ENCODE measurements at places on chromosomes 13 and 19. TPM values are rescaled to one million over a fixed set of nuclear protein-coding genes. Genes with fewer than 3 reads are reported as not detected.

GRCh38 chr13:42380420-42381164 lies 108.6 kb downstream of the AKAP11 start:
- no peak for DNase-seq

GRCh38 chr19:55623130-55623529 lies 1.2 kb downstream of the ZNF784 start:
- DNase-seq, result no peak

DNA sequence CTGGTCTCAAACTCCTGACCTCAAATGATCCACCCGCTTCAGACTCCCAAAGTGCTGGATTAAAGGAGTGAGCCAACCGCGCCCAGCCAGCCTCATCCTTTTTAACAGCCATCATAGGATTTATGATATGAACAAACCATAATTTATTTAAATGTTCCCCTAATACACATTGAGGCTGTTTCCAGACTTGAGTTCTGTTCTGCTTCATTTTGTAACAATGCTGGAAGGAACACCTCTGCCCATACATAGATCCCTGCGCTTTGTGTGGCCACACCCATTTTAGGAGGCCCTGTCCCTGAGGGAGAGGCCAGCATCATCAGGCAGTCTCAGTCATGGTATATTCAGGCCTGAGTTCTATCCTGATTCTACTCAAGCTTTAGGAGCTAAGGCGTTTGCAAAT lies 35.9 kb downstream of the TPT1 start:
- DNase-seq, result no peak

GRCh38 chr19:39590265-39590664 lies 12.1 kb upstream of the LGALS13 start:
- DNase-seq, result peak; percentile 4

DNA sequence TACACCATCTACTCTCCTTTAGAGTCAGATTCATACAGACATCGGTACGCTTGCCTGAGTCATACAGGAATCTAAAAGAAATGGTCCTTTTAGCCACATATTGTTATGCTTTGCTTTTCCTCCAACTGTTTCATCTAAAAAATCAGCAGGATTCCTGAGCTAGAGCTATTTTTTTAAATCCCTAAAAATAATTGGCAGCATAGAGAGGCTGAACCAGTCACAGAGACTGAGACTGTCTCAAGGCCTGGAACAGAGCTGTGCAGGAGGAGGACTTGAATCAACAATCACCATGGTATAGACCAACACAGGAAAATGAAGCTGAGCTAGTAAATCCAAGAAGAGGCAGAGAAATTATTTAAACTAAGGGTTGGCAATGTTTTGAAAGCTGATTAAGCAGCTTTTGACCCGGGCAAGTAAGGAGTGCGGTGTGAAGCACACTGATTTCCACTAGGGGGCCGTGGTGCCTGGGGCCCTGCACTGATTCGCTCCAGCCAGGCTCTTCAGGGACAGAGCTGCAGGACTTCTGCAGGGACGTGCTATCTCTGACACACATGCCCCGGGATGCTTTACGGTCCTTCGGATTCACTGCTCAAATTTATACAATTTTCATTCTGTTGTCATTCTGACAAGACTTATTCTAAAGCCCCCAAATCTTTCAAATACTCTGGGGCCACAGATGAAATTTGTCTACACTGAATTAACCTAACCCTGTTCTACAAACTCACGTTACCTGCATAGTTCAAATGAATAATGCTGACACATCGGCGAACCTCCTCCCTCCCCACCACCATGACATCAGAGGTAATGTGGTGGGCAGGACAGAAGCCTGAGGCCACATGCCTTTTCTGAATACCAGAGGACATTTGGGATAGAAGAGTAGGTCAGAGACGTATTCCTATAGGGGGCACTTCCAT lies 87.6 kb upstream of the SLC15A1 start:
- peak; percentile 70 for DNase-seq

GRCh38 chr19:11868188-11868587 lies 19.4 kb upstream of the ZNF69 start:
- no peak for DNase-seq

The PCSK4 gene
- 1.7 TPM for polyA plus RNA-seq

- DNase-seq, result no peak
These were observed 46.7 kb downstream of the ZNF729 start for GRCh38 chr19:22332924-22333323.

The HSPB6 gene
- polyA plus RNA-seq, result 3.4 TPM

GRCh38 chr13:43307921-43308433 lies 284.6 kb downstream of the DNAJC15 start:
- DNase-seq, result no peak

The ACER1 gene
- polyA plus RNA-seq, result not detected

The KIR3DL2 gene
- not detected for polyA plus RNA-seq

The SGCG gene
- polyA plus RNA-seq, result 0.21 TPM

DNA sequence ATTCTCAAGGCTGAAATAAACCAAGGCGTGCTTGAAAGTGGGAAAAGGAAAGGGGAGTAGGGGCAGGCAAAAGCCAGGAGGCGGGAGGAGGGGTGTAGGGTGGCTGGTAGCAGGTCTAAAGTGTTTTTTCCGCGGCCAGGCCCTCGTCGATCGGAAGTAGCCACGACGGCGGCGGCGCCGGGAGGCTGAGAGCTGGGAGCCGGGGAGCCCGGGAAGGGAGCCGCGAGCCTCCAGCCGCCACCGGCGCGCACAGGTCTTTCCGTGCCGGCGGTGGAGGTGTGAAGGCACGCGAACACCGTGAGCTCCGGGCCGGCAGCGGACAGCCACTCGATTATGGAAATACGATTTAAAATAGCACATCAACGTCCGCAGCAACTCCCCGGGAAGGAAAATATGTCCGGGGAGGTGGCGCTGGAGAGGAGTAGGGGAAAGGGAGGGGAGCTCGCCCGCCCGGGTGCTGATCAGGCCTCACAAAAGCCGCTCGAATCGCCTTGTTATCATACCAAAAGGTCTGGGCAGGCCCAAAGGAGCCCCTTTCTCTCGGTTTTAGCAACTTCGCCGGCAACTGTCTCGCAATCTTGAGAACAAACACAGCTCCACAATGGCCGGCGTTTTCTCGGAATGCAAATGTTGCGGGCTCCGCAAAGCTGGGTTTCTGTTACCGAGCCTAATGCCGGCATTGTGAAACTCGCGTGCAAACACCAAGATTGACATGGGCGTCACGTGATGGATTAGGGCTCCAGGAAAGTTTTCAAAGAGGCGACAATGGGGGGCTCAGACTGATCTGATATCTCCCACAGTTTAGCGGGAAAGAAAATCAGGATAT lies 2.9 kb upstream of the PCDH8 start:
- DNase-seq, result no peak

- peak; percentile 68 for DNase-seq
These were observed 112.8 kb downstream of the TDRD3 start for GRCh38 chr13:60509601-60510386.

- DNase-seq, result peak; percentile 34
These were observed 609 bp downstream of the EPS15L1 start for GRCh38 chr19:16470911-16471811.

The RNASEH2B gene
- polyA plus RNA-seq, result 8.9 TPM

DNA sequence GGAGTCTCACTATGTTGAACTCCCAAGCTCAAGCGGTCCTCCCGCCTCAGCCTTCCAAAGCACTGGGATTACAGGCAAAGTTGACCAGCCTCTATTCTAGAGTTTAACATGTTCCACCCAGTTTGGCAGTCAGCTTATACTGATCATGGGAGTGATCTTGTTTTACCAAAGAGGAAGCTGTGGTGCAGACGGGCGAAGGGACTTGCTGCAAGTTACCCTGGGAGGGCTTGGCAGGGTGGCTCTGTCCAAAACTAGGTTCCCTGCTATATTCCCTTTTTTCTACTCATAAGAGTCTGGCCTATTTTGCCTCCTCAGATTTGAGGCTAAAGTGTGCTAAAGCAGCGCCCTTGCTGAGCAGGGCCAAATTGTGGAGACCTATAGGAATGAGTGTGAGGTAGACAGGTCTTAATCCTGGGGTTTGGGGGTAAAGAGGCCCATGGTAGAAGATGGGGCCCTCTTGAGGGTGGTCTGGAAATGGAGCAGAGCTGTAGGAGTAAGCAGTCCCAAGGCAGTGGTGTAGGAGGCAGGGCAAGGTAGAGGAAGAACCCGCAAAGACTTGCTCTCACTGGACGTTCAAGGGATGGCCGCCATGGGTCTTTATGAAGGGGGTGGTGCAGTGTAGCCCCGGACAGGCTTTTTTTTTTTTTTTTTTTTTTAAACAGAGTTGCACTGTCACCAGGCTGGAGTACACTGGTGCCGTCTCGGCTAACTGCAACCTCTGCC lies 3.3 kb downstream of the RPS19 start:
- DNase-seq, result no peak

DNA sequence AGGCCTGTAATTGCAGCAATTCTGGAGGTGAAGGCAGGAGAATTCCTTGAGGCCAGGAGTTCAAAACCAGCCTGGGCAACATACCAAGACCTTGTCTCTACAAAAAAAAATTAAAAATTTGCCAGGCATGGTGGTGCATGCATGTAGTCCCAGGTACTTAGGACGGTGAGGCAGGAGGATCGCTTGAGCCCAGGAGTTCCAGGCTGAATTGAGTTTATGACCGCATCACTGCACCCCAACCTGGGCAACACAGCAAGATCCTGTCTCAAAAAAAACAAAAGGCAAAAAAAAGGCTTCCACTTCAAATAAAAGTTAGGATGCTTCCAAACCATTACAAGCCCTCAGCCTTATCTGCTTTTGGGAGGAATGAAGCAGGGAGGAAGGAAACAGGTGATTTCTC lies 5.2 kb downstream of the ZNF577 start:
- DNase-seq, result no peak

- DNase-seq, result no peak
These were observed 1.7 kb upstream of the PSMC4 start for GRCh38 chr19:39969266-39969665.

DNA sequence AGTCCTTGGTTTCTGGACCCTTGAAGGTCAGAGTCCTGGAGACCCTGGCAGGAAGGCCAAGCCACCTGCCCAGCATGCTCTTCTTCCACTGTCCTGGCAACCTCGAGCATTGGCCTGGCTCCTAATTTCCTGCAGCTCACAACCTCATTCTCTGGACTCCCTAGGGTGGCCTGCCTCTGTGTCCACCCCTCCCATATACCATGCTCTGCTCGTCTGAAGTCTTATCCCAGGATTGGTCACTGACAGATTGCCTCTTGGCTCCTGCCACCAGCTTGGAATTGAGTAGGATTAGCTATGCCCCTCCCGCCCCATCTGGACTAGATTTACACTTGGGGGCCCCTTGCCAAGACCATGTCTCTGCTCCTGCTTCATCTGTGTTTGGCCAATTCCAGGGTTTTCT lies 17.1 kb upstream of the WASF3 start:
- DNase-seq, result no peak

The CEACAM8 gene
- not detected for polyA plus RNA-seq

- DNase-seq, result no peak
These were observed 28.8 kb upstream of the MCF2L start for GRCh38 chr13:112940236-112940635.

DNA sequence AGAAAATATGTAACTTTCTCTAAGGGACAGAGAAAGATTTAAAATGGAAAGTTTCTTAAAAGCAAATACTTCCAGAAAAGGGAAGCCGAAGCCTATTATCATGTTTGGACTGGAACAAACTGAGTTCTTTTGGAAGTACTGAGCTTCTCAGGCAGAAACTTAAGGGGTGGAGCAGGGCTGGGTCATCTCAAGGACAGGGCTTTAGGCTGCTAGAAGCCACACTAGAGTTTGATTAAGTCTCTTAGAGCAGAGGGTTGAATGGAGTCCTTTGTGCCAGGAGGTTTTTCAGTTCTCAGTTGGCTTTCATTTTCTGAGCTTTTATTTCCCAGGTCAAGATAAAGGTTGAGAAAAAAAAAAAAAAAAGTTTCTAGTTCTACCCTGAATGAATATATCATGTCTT lies 432.7 kb downstream of the SLITRK5 start:
- no peak for DNase-seq

The ZNF700 gene
- 1.8 TPM for polyA plus RNA-seq

DNA sequence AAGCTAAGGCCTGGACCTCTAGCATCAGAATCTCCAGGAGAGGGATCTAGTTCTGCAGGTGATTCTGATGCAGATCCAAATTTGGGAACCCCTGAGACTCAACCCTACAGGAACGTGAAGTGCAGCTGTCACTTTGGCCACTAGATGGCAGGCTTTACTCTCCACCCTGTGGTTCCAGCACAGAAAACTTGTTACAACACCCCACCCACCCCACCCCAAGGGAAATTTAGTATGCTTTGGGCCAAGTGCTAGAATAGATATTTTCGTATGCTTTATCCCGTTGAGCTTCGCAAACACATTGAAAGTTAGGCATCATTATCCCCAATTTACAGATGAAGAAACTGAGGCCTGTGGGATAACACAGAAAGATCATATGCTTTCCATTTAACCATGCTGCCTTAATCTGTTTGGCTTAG lies 232.0 kb downstream of the B3GLCT start:
- peak; percentile 33 for DNase-seq

DNA sequence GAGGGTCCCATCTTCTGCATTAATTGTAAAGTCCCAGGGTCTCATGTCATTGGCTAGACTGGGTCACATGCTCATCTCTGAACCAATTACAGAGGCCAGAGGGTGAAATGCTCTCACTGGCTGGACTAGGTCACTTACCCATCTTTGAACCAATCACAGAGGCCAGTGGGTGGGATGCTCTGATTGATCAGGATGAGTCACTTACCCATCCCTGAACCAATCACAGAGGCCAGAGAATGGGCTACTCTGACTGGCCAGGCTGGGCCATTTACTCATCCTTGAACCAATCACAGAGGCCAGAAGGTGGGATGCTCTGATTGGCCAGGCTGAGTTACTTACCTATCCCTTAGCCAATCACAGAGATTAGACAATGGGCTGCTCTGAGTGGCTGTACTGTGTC lies 5.3 kb downstream of the MISP start:
- peak; percentile 35 for DNase-seq

- DNase-seq, result peak; percentile 84
These were observed 62.1 kb downstream of the DGKH start for GRCh38 chr13:42110410-42111155.

The ADGRE2 gene
- not detected for polyA plus RNA-seq

The ZNF701 gene
- 4.7 TPM for polyA plus RNA-seq

The CCDC70 gene
- not detected for polyA plus RNA-seq

DNA sequence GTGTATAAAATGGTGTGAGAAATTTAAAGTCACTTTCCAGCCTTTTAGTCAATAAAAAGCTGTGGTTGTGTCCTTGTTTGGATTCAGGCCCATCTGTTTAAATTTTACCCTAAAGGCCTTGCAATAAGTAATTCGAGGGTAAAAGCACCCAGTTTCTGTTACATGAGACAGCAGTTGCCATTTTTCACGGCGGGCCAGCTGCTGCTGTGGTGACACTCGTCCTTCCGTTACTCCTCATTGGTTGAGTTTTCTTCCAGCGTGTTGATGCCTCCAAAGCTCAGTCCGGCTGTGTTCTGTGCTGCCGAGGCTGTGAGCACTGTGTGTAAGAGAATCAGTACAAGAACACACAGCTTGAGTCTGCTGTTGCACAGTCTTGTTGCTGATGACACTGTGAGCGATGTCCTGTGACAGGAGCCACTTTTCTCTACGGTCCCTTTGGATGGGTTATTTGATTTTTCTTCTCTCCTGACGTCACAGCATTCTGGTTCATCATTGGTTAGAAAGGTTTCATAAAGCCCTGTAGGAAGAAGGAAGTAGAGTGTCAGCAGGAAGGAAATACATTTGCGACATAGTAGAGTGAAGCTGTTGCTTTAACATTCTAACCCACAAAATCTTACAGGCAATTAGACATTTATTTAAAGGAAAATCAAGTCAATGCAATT lies 602.5 kb upstream of the ARGLU1 start:
- DNase-seq, result no peak

GRCh38 chr19:55041244-55041626 lies 3.2 kb upstream of the GP6 start:
- no peak for DNase-seq
